Activated T-helper 9 cell treated with anti-CD3 and anti-CD28 coated beads, Interleukin-2, amount 50 U/mL, for 16 hours (primary cell): ENCODE measurements at places on chromosomes 2 and 18.

GRCh38 chr2:56590611-56591010 is 406.8 kb downstream of the CCDC85A start:
- DNase-seq: no peak

- DNase-seq: no peak
Measured at GRCh38 chr2:151067658-151068369, 193.8 kb downstream of the RBM43 start.

- no peak for DNase-seq
Measured at GRCh38 chr2:181627545-181627944, 29.4 kb downstream of the CERKL start.

GRCh38 chr2:195575016-195575415 is 82.0 kb upstream of the SLC39A10 start:
- DNase-seq: no peak

DNA sequence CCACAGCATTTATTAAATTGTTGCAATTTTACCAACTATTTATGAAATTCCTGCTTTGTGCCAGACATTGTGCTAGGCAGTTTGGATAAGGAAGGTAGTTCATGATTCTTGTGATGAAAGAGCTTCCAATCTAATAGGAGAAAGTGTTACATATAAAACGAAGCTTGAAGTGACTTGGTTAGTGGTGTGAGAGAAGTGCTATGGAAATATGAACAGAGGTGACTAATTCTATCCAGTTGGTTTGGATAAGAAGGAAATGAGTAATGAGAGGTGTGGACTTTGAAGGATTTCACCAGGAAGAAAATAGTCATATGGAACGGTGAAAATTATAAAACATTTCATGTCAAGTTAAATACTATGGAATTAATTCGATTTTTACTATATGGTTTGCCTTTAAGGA is 48.6 kb downstream of the EML6 start:
- DNase-seq: no peak

DNA sequence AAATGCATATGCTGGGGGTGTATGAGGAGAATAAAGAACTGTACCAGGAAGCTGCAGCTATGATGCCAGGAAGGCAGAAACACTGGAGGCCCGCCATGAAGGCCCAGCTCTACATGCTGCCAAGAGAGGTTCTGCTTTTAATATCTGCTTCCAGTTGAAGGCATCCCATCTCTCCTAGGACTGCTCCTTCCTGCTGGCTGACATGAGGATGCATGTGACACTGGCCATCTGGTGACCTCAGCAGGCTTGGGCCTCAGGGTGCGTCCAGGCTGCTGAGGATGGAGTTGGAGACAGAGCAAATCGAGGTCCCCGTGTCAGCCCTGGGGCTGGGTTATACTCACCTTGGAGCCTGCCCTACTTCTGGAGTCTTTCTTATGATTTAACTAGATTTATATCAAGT is 49.0 kb downstream of the PSMG2 start:
- no peak for DNase-seq

DNA sequence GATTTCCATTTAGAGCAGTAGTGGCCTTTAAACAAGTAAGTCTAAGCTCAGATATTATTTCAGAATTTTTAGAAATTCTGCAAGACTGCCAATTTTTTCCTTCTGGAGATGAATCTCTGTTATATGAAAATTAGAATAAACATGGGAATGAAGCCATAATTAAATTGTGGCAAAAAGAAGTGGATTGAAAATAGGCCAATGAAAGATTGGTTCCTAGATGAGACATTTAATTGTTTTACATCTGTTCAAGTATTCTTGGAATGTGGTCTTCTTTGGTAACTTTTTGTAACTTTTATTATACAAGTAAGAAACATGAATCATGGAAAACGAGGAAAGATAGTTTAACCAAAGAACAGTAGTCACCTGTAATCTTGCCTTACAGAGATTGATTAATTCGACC is 10.3 kb downstream of the CAD start:
- DNase-seq: no peak
